ENCODE measurements at places on chromosomes 1 and 21.

- DNase-seq, result no peak
These were observed 4.2 kb downstream of the FABP3 start for GRCh38 chr1:31368611-31369107.

DNA sequence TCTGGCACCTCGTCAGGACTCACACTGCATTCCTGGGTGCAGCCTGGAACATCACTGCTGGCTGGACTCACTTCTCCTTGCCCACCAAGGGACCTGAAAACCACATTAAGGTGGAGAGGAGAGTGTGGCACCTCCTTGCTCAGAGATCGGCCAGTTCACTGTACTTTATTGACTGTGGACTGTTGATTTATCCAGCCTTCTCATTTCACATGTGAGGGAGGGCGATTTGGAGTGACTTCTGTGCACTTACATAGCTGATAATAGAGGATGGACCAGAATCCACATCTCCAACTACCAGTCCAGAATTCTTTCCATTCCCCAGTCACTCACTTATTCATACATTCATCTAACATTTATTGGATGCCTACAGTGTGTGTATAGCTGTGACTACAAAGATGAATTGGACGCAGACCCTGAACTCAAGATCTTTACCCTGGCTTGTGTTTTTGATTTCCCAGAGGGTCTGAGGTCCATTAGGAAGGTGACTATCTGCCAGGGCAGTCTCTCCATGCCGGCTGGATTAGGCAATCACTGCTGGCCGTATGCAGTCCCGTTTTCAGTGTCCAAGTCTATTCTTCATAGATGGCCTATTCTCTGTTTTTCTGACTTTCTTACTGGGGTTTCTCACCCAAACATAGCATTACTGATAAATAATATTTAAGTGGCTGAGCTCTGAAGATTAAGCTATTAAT, 233.5 kb upstream of the SGIP1 start:
- DNase-seq, result no peak

- DNase-seq, result no peak
These were observed 15.4 kb upstream of the BTG2 start for GRCh38 chr1:203289982-203290260.

- no peak for DNase-seq
These were observed 84.1 kb downstream of the PLPPR5 start for GRCh38 chr1:98920441-98921110.

DNA sequence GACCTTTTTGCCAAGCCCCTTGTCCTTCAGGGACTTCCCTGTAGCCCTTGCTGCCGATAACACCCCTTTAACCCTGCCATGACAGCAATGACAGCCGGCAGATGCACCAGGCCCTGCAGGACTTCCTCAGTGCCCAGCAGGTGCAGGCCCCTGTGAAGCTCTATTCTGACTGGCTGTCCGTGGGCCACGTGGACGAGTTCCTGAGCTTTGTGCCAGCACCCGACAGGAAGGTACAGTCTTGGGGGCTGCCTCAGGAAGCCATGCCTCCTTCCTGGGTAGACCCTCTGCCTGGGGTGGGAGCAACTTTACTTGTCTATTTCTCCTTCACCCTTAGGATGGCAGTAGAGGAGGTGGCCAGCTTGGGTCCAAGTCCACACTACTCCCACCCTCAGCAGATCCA, 16.1 kb upstream of the PADI6 start:
- DNase-seq, result no peak

- no peak for DNase-seq
These were observed 47.9 kb upstream of the PLXNA2 start for GRCh38 chr1:208291923-208292711.

DNA sequence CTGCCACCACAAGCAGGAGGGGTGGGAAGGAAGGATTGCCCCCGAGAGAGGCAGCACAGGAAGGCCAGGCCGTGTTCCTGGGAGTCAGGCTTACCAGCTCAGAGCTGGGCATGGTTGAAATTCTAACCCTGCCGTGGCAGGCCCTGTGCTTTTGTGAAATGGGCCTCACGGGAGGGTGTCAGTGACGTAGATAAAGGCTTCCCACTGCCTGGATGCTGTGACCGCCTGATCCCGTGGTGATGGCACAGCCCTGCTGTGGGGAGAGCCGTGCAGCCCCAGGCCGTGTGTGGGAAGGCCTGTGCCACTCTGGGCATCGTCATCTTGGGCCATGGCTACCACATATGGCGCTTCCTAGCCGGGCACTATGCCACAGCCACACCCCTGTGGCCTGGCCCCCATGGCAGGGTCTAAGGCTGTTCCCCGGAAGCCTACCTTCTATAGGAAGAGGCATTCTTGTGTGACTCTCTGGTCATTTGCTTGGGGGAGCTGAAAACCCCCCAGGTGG, 161.3 kb downstream of the PCBP3 start:
- no peak for DNase-seq

GRCh38 chr1:103180660-103181059, 72.3 kb upstream of the COL11A1 start:
- no peak for DNase-seq

DNA sequence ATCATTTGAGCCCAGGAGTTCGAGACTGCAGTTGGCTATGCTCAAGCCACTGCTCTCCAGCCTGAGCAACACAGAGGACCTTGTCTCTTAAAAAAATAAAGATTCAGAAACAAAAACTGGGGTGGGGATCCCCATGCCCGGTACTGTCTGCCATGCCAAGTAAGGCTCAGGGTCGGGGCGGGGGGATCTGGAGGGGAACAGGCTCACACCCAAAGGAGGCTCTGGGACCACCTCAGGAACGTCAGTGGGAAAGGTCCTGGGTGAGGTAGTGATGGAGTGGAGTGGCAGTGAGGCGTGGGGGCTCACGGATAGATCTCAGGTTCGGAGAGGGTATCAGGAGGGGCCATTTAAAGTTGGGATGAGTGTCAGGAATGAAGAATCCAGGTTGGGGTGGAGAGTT, 765 bp upstream of the S100A4 start:
- DNase-seq, result no peak

DNA sequence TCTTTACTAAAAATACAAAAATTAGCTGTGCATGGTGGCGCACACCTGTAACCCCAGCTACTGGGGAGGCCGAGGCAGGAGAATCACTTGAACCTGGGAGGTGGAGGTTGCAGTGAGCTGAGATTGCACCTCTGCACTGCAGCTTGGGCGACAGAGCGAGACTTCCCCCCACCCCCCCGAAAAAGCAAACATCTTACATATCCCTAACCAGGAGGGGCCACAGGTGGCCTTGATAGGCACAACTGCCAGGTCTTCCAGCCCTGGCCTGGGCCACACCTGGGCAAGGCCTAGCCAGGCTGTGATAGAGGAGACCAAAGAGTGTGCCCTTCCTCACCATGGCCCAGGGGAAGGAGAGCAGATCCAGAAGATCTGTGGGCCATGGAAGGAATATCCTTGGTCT, 28.6 kb upstream of the POU3F1 start:
- no peak for DNase-seq

DNA sequence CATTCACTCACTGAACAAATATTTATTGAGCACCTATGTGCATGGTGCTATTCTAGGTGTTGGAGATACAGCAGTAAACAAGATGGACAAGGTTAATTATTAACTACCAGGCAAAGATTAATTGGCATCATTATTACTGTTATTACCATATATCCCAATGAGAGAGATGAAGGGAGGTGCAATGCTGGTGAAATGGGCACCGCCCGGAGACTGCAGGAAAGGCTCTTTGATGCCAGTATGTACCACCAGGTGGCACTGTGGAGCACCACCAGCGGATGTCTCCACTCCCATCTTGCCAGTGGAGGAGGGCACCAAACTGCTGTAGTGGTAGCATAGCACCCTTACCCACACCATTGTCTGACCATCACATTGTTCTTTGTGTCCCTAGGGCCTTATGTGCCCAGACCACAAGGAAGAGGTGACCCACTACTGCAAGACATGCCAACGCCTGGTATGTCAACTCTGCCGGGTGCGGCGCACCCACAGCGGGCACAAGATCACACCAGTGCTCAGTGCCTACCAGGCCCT, 3.0 kb downstream of the TRIM46 start:
- DNase-seq, result peak; percentile 80

DNA sequence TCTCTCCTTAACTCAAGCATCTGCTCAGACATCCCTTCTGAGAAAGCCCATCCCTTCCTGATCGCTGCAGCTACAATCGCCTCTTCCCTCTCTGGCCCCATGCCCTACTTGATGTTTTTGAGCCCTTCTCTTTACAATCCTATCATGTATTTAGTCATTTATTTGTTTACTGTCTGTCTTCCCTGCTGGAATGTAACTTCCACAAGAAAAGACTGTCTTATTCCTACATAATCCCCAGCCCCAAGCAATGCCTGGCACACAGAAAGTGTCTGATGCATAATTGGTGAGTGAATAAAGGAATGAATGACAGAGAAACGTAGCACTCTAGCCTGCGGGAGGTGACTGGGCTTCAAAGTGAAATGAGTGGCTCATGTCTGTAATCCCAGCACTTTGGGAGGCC, 25.4 kb downstream of the ECE1 start:
- DNase-seq, result no peak

DNA sequence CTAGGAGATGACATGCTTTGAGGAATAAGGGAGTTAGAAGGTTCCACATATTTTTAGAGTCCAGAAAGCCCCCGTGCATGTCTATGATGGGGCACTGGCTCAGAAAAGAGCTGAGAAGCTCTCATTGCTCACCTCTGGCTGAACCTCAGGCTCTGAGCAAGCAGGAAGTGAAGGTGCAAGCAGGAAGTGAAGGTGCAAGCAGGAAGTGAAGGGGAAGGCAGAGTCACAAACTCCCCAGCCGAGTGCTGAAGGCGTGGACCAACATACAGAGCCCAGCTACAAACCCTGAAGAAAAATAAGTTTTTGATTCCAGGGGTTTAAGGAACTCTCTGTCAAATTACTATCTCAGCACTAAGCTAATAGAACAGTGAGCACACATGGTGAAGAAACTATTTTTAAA, 7.0 kb downstream of the KRTAP10-8 start:
- peak; percentile 8 for DNase-seq

DNA sequence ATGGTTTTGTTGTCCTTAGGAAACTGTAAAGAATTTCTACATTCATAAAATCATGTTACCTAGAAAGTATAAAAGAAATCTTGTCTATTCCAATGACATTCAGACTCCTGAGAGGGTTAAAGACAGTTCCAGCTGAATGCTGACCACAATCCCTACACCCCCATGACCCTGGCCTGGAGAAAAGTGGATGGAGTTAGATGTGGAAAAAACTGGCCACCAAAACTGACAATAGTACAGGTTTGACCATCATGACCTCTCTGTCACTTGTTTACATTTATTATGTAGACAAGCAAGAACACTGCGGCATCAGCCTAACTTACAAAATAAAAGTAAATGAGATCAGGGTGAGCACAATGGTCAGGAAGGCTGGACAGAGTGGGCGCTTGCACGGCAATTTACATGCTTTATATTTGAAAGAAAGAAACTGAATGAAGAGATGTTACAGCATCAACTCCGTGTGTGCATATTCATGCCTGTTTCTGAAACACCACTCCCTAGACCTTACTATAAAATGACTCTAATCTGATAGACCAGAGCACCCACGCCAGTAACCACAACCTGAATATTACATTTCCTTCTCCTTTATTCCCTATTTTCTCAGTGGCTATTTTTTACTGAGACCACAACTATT, 116.0 kb downstream of the ESRRG start:
- DNase-seq, result no peak

- no peak for DNase-seq
These were observed at the start of gene SPSB1 for GRCh38 chr1:9292361-9293240. Gene SPSB1, plus strand, starts transcription at chr1:9292894. Its CDS starts 62,998 bp downstream, at chr1:9355892.

DNA sequence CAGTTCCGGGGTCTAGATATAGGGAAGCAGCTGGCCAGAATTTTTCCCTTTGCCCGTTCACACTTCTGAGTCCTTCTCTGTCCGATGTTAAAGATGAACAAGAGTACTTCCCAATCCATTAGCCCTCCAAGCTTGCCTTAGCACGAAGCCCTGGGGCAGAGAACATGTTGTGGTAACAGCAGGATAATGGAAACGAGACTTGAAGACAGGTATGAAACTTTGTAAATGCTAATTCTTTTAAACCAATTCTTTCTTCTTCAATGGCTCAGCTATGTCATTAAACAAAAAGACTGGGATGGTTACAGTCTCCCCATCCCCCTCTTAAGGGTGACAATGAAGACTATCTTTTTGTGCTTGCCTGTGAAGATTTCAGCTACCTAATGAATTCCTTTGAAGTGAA, 218.5 kb downstream of the PLA2G4A start:
- no peak for DNase-seq

DNA sequence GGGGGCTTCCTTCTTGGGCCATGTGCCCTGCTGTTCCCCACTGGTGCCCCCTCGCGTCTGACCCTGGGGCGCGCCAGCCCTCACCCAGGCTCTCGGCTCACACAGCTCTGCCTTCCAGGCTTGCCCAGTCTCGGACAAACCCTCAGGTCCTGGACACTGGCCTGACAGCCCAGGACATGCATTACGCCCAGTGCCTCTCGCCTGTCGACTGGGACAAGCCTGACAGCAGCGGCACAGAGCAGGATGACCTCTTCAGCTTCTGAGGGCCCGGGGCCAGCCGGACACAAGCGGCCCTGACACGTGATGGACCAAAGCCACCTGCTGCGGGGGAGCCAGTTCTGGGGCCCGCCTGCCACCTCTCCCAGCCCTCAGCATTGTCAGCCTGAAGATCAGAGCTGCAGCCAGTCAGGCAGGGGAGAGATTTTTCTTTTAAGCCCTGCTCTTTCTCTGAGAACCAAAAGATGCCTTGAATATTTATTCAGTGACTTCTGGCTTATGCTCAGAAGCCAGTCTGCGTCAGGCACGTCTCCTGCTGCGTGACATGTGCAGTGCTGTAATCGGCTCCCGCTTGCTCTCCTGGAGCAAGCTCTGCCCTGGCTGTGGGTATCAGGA, 23.4 kb downstream of the LDLRAP1 start:
- DNase-seq, result no peak

DNA sequence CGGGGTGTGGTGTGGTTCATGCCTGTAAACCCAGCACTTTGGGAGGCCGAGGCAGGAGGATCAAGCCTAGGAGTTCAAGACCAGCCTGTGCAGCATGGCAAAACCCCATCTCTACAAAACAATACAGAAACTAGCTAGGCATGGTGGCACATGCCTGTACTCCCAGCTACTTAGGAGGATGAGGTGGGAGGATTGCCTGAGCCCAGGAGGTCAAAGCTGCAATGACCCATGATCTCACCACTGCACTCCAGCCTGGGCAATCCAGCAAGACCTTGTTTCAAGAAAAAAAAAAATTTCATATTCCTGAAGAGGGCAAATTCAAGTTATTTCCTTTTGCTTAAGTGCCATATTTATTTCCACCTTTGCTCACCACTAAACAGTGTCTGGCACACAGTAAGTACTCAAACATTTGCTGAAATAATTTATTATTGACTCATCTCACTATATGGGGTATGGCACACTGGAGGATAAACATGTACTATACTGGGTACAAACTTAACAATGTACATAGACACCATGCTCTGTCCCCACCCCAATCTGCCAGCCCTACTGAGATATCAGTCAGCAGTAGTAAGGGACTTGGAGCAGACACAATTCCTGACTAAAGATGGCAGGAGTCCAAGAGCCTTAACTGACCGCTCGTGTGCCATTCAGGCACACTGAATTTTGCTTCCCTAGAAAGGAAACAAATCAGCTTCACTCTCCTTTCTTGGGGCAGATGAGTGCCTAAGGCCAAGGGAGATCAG, 15.5 kb downstream of the MEAF6 start:
- no peak for DNase-seq
